ENCODE measurements at places on chromosomes 6 and 20. TPM values are rescaled to one million over a fixed set of nuclear protein-coding genes. Genes with fewer than 3 reads are reported as not detected.

- no peak for DNase-seq
Measured at GRCh38 chr20:61878478-61879302, 187.0 kb downstream of the TAF4 start.

- no peak for DNase-seq
Measured at GRCh38 chr20:44587035-44587980, 4.9 kb downstream of the PKIG start.

DNA sequence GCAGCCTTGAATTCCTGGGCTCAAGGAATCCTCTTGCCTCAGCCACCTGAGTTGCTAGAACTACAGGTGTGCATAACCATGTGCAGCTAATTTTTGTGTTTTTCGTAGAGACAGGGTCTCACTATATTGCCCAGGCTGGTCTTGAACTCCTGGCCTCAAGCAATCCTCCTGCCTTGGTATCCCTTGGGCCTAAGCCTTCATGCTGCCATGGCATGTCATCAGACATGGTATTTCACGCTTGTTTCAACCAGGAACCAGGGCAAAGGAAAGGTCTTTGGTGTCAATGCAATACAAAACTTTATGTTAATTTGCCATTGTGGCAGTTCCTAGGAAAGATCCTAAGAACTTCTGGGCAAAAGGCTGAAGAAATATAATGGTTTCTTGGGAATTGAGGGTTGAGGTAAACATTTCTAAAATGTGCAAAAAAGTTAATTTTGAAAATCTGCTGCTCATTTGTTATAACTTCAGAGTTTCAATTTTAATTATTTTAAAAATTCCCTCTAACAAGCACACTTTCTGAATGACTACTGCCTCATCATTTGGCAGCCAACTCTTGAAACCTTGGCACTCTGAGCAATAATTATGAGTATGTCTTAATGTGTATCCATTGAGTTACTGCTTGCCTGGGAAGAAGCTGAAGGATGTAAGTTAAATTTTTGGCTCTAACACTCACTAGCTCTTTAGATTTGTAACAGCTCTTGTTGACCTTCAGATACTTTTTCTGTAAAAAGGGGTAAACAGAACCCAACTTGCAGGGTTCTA lies 154.1 kb downstream of the GJA10 start:
- no peak for DNase-seq

Gene LTB
- 239 TPM for total RNA-seq

Gene GJA10
- total RNA-seq: not detected

Gene LY6G6C
- not detected for total RNA-seq

Gene FAM162B
- not detected for total RNA-seq
